LHCN-M2 (cell line): ENCODE measurements at places on chromosomes 1 and 21. TPM values are rescaled to one million over a fixed set of nuclear protein-coding genes. Genes with fewer than 3 reads are reported as not detected.

The SSX2IP gene
- 24.7 and 26.9 TPM in 2 replicates for total RNA-seq

DNA sequence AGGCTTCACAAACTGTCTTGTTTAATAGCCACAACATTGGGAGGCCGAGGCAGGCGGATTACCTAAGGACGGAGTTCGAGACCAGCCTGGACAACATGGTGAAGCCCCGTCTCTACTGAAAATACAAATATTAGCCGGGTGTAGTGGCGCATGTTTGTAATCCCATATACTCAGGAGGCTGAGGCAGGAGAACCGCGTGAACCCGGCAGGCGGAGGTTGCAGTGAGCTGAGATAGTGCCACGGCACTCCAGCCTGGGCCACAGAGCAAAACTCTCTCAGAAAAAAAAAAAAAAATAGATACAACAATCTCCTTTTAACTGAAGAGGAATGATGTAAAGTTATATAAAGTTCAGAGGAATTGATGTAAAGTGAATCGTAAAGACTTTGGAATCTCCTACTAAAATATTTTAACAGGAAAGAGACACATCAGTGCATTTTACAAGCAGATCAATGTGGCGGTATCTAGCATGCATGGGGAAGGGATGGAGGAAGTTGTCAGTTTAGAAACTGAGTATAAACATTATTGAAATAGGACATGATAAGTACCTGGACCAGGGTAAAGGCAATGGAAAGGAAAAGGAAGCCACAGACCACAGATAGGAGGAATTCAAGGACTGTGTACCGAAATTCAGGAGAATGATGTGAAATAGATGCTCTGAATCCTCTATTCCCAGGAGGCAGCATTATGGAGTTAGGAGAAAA is 41.5 kb downstream of the PTPRC start:
- DNase-seq = no peak

The IGFN1 gene
- total RNA-seq = 0.26 and 0.34 TPM in 2 replicates

The REN gene
- total RNA-seq = not detected in 2 replicates

The FAM72A gene
- 4.6 and 6.2 TPM in 2 replicates for total RNA-seq

GRCh38 chr1:224358237-224358636 is 1.6 kb downstream of the CNIH4 start:
- no peak for DNase-seq

DNA sequence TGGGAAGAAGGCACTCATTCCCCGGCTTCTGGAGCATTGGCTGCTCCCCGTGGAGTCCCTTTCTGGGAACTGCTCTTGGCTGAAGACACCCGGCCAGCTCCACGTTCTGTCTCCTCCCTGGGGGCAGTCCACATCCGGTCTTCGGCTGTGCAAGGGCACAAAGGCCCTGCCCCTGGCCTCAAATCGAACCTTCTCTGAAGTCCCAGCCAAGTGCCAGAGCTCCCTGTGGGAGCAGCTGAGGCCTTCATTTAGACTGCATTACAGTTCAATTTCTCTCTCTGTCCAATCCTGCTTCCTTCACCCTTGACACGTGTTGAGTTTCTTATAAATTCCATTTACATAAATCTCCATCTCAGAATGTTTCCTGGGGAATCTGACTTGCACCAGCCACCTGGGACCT is 132.9 kb upstream of the POU3F1 start:
- no peak for DNase-seq
